ENCODE measurements at places on chromosomes 2 and 18.

DNA sequence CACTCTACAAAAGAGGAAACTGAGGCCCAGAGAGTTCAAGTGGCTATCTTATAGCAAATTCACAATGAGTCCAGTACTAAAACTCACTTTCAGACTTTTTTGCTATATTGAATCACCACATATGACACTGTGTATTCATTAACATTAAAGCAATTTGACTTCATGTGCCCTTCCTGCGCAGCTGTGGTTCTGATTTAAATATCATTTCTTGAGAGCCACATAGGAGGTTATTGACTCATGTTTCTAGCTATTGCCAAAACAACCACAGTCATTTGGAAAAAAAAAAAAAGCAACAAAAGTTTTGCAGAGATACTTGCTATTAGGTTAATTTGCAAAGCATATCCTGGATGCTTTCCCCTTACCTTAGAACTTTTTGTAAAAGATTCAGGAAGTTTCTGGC, 341.2 kb downstream of the PIK3C3 start:
- no peak for DNase-seq

- DNase-seq, result no peak
These were observed 110.3 kb upstream of the RBMS1 start for GRCh38 chr2:160603771-160604510.

GRCh38 chr2:235498541-235498940, 4.7 kb downstream of the AGAP1 start:
- DNase-seq, result no peak

DNA sequence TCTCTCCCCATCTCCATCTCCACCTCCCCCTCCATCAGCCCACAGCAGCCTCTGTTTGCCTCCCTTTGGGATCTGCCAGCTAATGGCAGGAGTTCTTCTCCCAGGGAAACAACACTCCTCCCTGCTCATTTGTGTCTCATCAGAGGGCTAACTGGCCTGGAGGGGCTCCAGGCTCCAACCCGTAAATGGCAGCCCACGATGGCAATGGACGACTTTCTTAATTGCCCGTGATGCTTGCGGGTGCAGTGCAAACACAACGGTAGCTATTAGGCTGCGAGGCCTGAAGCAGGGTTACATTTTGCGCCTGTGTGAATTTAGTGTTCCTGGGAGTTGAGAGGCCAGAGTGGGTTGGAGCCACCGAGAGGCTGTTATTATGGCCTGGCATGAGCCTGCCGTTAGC, 285.1 kb downstream of the TNS1 start:
- no peak for DNase-seq

DNA sequence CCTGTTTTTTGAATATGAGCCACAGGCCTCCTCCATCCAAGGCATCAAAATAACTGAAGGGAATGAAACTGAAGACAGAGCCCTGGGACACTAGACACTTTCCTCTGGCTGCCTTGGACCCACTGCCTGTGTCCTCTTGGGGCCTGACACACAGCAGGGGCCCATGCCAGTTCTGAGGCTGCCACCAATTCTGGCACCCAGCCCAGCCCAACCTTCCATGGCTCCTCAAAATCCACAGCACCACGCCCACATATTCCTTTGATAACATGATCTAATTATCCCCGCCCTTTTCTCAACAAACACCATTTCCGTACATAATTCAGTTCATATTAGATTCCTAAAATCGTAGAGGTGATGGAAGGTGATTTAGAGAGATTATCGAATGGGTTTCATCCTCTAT, 64.2 kb downstream of the EMX1 start:
- no peak for DNase-seq

DNA sequence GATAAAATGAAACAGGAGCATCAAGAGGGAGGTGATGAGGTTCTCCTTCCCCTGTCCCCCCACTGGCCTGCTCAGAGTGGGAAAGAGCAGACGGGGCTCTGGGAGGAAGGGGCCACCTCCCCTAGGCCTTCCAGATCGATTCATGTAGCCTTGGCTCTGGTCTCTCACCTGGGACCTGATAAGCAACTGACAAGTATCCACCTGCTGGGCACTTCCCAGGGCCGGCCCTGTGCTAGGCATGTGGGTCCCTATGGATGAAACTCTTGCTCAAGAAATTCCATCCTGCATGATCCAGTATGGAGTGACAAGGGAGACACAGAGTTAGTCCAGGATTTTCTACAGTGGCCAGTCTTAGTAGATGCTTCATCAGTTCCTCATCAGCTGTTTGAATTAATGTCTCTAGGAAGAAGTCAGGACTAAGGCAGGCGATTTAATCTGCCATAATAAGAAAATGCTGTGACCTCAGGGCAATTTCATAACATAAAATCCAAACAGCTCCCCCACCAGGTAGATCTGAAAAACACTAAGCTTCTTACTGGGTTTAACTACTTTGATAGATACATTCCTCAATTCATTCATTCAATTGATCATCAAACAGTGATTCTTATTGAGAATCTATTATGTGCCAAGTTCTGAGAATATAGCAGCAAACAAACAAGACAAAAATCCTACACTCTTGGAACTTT, 44.7 kb upstream of the ZFP36L2 start:
- no peak for DNase-seq

DNA sequence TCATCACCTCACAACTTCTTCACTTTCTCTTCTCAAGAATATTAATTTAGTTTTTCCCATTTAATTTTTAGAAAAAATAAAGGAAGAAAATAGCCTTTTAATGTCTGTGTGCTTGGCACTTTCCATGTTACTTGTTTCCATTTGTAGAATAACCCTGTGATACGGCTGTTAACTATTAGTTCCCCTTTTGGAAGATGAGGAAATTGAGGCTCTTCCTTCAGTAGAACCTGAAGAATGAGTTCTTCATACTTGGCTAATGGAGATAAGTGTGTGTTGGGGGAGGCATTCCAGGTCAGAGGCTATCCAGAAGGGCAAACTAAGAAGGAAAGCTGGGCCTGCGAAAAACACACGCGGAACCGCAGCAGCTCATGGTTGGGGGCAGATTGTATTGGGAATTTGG, 38.3 kb downstream of the ZNF532 start:
- DNase-seq, result no peak

Measured in D721Med (cell line).